AG08395 (cell line): ENCODE measurements at places on chromosomes 2 and 18.

DNA sequence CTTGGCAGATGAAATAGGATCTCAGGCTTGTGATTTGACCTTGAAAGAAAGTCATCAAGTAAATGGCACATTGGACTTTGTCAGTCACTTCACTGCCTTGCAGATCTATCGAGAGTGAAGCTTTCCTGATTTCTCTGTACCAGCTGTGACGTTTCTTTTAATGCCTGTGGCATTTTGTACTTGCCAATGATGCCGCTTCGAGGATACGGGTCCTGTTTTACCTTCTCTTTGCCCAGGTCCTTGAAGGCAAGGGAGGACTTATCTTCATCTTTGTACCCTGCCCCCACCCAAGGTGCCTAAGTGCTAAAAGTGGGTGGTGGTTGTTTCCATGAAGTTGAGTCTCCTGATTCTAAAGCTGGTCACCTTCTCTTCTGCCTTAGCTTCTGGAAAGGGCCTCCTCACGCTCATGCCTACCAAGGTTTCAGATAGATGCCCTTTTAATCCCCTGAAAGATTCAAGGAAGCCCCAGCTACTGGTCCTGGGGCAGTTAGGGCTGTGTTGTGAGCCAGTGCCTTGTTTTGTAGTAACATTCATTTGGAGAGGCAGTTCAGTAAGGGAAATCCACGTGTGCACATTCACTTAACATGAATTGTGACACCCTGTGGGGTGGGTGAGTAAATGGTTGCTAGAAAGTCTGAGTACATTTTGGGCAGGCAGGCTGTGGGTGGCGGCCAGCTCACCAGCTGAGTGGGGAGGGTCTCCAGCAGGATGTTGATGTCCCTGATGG, 6.1 kb downstream of the LBH start:
- peak; percentile 32 for DNase-seq

DNA sequence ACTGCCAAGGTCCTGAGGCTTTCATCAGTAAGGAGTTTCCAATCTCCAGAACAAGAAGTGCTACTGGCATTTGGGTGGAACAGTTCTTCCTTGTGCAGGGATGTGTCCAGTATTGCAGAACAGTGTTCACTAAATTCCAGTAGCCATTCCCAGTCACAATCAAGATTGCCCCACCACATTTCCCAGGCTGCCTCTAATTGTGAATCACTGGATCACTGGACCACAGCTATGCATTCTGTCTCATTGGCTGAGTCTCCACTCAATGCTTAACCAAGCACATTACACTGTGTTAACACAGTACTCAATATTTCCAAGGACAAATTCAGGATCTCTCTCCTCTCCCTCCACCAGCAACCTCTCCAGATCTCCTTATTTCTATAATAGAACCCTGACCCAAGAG, 160.2 kb upstream of the CCDC150 start:
- peak; percentile 86 for DNase-seq

- DNase-seq, result no peak
Measured at GRCh38 chr2:209592106-209592505, 168.3 kb downstream of the MAP2 start.

GRCh38 chr2:68784915-68785314, 50.3 kb downstream of the ARHGAP25 start:
- DNase-seq, result no peak

DNA sequence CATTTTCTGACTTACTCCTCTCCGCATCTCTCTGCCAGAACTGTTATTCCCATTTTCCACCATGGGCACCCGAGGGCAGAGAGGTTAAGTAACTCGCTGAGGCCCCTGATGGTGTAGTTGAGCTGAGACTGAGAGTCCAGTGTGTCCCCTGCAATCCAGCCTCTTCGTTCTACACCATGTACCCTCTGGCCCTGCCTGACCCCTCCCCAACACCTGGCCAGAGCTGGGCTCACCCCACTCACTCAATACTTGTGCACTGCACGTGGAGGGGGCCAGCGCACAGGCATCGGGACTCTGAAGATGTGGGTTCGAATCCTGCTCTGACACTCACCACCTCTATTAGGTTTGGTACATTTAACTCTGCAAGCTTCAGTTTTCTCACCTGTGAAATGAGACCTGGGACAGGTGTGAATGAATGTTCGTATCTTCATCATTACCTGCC, 24.3 kb upstream of the FOSL2 start:
- no peak for DNase-seq

DNA sequence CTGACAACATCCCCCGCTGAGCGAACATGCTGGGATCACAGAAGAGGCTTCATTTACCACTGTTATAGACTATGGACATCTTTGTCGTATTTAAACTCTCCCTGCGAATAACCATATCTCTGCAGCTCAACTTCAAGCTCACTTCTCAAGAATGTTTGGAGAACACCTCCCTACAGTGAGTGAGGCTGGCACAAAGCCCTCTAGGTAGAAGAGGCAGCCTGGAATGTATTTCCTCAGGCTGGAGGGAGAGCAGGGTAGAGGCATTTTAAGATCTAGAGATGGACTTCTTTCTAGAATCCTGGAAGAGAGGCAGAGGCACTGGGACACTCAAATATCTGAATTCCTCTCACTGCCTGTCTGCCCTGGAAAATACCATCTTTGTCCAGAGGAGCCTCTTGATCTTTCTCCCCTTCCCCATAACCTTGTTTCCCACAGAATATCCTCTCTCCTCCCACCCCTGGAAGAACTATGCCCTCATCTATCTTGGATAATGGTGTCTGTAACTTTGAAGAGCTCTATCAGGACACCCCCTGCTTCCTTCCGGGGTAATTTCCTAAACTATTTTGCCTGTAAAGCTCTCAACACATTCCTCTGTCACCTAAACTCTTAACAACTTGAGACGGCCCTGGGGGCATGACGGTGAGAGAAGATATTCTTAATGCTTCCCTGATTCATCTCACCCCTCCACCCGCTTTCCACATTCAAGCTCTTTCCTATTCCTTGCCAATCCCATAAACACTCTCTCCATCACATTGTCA, 2.4 kb upstream of the ANTXR1 start:
- DNase-seq, result no peak

DNA sequence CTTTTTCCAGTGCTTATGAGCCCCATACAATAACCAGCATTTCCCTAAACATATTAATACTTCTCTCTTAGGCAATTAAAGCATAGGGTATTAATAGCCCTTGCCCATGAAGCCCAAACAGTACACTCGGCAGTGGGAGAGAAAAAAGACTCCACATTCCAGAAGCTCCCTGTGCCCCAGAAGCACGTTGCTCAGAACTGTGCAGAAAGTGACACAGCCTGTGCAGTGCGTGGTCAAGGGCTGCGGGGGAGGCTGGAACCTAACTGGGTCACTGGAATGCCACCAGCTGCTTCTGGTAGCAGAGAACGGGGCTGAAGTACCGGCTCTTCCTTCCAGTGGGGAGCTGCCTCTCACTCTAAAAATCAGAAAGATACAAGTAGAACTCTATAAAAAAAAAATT, 32.7 kb downstream of the EIPR1 start:
- DNase-seq, result no peak

GRCh38 chr2:224429441-224429810, 27.5 kb upstream of the FAM124B start:
- DNase-seq, result no peak
